Sigmoid colon (tissue), 7 donors: ENCODE measurements at places on chromosomes 1 and 21. TPM values are rescaled to one million over a fixed set of nuclear protein-coding genes. Genes with fewer than 3 reads are reported as not detected.

DNA sequence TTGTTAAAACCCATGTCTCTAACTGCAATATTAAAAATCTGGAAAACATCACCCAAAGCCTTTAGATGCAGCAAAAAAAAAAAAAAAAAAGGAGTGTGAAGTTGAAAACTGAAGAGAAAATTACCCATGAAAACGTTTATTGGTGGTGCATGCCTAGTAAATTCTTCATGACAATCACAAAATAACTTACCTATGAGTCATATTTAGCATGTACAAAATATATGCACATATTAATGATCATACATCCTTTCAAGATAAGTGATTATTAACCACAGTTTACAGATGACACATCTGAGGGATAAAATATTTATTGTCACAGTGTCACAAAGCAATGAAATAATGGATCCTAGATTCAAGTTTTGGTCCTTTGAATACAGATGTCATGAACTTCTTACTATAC is 505.2 kb upstream of the NR5A2 start:
- DNase-seq = no peak

Gene KIAA0040
- total RNA-seq = 22.1 TPM

DNA sequence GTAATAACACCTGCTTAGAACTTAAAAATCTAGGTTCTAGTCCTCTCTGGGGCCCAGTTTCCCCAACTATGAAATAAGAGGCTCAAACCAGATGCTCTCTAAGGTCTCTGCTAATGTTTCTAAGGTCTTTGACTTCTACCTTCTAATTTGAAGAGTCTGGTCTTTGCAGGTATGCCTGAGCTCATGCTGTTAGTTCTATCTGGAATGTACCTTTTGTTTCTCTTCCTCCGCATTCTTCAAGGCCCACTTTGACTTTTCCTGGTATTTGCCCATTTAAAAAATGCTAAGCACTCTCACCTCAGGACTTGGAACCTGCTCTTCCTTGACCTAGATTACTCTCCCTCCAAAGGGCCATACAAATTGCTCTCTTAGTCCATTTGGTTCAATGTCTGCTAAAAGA is 13.5 kb downstream of the SLC35D1 start:
- DNase-seq = no peak

DNA sequence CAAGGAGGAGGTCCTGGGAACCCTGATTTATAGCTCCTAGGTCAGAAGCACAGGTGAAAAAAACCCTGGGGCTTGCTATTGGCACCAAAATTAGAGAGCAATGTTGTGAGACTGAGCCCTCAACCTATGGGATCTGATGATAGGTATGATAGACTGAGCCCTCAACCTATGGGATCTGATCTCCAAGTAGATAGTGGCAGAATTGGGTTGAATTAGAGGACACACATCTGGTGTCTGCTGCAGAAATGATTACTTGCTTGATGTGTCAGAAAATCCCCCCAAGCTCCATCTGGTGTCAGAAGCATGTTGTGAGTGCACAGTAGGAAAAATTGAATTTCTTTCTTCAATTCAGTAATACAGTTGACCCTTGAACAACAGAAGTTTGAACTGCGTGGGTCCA is 62.4 kb downstream of the MAP3K21 start:
- no peak for DNase-seq

DNA sequence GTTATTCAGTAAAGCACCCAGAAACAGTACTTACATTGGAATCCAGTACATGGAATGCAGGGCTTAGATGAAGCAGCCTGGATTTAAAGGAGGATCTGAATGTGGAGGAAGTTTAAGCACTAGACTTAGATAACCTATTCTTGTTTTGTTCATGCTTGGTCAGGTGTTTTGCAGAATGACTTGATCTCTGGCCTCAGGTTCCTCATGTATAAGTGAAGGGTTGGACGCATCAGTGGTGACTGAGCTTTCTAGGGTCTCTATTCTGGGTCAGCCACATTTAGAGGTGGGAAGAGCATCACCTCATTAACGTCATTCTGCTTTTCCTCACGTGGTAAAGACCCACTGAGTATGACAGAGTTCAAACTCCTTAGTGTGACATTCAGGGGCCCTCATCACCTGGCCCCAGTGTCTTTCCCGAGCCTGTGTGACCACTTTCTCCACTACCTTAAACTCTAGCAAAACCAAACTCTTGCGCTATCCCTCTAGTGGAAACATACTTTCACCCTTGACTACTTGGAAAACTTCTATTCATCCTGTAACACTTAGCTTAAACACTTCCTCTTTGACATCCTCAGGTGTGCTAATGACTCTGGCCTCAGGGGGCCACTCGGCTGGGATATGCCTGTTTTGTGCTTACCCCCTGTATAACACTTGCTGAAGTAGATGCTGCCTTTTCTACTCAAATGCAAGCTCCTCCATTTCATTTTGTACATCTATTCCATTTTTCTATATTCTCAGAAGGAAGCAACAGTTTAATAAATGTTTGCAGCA is 871 bp upstream of the ERICH3 start:
- no peak for DNase-seq
